Naive thymus-derived CD4-positive, alpha-beta T cell (primary cell): ENCODE measurements at places on chromosomes 7 and 10.

- no peak for DNase-seq
Measured at GRCh38 chr10:111118758-111119157, 41.9 kb downstream of the ADRA2A start.

- no peak for DNase-seq
Measured at GRCh38 chr7:117982071-117983055, 109.1 kb upstream of the CTTNBP2 start.

DNA sequence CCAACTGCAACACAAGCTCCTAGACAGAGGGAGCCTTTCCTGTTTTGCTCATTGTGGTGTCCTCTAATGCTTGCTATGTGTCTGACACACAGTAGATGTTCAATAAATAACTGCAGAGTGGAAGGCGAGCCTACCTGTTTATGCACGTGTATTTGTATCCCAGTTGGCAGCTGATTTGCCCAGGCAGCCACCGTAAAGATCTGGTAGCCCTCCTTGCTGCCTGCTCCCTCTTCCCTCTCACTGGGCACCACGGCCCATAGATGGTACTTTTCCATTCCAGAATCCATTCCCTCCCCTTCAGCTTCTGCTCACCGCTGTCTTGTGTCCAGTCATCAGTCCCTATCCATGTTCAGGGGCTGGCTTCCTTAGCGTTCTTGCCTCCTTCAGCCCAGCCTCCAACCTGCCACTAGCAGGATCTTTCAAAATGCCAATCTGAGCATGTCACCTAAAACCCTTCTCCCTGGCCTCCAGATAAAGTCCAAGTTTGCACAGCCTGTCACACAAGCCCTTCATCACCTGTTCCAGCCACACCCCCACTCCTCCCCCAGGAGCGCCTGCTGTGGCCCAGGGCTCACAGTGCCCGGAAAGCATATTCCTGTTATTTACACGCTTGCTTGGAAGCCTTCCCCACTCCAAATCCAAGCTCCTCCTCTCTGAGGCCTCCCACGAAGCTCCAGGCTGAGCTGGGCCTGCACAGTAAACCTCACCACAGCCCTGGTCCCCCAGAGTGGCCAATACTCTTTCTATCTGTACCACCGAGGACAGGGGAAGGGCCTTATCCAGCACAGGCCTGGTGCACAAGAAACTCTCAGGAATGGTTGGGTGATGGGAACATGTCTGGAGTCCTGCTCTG is 21.0 kb downstream of the ZCCHC24 start:
- no peak for DNase-seq

- DNase-seq = no peak
Measured at GRCh38 chr7:41189866-41190265, 513.0 kb downstream of the INHBA start.

GRCh38 chr10:130934293-130935127 is 377.0 kb downstream of the TCERG1L start:
- no peak for DNase-seq

GRCh38 chr10:115092258-115092554 is 959 bp upstream of the ATRNL1 start:
- DNase-seq = no peak

GRCh38 chr10:70323138-70323696 is 39.4 kb upstream of the NPFFR1 start:
- DNase-seq = no peak

DNA sequence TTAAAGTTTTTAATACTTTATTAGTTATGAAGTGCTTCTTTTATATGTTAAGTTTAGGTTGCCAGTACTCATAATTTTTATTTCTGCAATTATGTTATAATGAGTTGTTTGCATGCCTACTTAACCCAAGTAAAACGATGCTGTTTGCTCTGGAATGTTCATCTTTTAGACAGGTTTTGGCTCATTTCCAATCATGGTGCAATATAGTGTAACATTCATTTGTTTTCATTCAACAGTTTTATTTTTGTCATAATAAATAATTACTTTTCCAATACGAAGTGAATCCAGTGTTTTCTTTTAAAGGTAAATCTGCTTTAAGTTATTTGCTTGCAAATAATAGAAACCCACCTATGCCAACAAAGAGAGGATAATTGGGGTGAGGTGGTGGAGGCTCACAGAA is 22.1 kb downstream of the ARL5B start:
- no peak for DNase-seq

DNA sequence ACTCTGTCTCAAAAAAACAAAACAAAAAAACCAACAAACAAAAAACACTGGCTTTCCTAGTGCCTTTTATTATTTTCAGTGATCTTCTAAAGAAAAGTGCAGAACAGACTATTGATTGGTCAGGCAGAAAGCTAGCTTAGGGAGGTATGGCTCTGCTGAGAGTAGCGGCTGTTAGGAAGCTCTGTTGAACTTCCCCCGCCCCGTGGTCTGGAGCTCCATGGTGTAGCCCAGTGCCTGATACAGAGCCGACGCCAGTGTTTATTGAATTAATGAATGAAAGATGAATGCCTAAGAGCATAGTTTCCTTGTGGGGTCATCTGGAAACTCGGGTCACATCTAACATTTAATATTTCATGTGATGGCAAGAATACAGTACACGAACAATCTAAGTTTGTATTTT is 90.5 kb upstream of the ARMC3 start:
- no peak for DNase-seq
